ENCODE measurements at places on chromosomes 3 and 15.

- no peak for DNase-seq
Observed at GRCh38 chr3:51718547-51719409, 11.9 kb downstream of the GRM2 start.

DNA sequence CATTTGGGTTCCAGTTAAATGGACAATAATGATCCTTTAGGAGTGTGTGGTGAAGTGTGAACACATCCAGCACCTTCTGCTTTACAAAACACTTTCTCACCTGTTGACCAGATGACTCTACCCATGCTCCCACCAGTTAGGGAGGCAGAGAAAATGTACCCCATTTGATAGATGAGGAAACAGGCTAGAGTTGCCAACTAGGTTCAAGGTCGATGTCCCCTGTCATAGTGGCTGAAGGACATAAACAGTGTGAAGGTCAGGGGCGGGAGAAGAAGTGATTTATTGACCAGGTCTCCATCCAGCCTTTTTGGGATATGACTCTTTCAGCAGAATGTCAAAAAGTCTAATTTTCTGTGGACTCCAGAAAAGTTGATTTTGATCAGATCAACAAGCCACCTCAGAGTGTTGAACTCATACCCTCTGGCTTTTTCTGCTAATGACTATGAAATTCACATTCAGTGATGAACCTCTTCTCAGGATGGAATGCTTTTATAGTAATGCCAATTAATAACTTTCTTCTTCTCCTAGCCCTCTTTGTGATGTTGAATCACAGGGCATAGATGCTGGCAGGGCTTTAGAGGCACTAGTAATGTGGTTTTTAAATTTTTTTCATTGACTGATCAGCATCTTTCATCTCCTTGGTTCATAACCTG, 57.5 kb downstream of the CPN2 start:
- no peak for DNase-seq

DNA sequence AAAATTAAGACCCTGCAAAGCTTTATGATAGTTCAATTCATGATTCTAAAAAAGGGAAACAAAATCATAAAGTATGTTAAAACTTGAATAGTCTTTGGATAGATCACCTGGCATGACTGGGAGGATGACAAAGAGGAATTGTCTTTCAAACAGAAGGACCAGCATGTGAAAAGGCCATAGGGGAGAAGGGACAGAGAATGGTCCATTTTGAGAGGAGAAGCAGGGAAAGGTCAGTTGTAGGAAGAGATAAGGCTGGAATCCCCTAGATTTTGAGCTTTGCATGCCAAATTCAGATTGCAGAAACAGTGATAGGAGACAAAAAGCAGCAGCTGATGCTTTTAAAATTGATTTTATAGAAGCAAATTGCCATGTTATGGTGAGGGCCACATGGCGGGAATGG, 12.7 kb downstream of the PROS1 start:
- DNase-seq: no peak

DNA sequence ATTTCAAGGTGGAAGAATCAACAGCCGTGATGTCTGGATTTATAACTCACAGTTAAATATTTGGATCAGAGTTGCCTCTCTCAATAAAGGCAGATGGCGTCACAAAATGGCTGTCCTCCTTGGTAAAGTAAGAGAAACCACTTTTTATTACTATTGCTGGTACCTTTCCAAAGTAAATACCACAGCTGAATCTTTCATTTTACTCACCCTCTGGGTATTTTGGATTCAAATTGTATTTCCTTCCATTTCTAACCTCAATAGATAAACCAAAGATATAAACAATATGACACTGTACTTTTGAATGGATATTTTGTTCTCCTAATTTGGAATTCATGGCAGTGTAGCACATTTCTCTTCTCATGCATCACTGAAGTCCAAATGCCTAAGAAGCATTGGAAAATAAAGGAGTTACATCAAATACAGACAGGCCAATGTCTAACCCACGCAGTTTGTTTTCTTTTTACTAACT, 29.5 kb downstream of the KLHL24 start:
- no peak for DNase-seq

GRCh38 chr3:183185696-183186095, 23.2 kb upstream of the LAMP3 start:
- DNase-seq: no peak
